ENCODE measurements at places on chromosomes 7 and 10. TPM values are rescaled to one million over a fixed set of nuclear protein-coding genes. Genes with fewer than 3 reads are reported as not detected.

The PIP gene
- total RNA-seq = not detected

The THNSL1 gene
- 5.6 TPM for total RNA-seq

The MPP7 gene
- total RNA-seq = 0.99 TPM

The NPFFR1 gene
- not detected for total RNA-seq

The HMX3 gene
- not detected for total RNA-seq

The CARD11 gene
- total RNA-seq = not detected

The H2BK1 gene
- not detected for total RNA-seq

DNA sequence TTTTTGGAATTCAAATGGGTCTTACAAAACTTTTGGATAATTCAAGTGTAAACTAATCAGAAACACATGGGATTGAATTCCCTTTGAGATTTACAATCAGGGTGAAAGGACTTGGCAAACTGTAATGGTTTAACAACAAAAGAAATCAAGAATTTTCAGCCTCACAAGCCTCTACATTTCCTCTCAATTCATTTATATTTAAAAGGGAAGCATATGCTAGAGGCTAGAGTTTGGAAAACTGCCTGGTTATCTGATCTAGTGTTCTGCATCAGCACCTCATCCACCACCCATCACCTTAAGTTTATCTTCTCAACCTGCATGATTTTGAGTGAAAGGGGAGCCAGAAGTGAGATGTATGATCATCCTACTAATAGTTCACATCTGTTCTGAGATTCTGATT is 120.7 kb downstream of the TES start:
- peak; percentile 86 for DNase-seq

DNA sequence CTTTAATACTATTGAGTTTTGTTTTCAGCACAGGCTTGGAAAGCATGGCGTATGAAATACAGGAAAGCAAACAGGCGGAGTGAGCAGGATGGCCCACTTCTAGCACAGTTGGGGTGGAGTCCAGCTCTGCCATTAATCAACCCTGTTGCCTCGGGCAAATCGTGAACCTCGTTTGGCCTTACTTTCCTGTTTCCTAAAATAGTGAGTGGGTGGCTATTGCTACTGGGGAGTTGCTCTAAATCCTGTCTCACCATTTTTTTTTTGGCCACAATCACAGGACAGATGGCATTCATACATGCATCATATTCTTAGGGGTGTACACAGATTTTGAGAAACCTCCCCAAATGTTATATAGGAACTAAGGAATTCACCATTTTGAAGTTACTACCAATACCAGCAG is 157.8 kb downstream of the ANLN start:
- no peak for DNase-seq

- DNase-seq = peak; percentile 11
Measured at GRCh38 chr7:46054272-46054671, 133.2 kb upstream of the IGFBP3 start.

GRCh38 chr10:121070275-121071070 is 219.3 kb downstream of the WDR11 start:
- DNase-seq = no peak

GRCh38 chr7:150755473-150756099 is 18.4 kb downstream of the GIMAP5 start:
- DNase-seq = no peak

GRCh38 chr10:48685731-48686130 is 1.1 kb downstream of the WDFY4 start:
- DNase-seq = no peak

GRCh38 chr7:157774495-157774894 is 437.7 kb downstream of the DNAJB6 start:
- no peak for DNase-seq

- no peak for DNase-seq
Measured at GRCh38 chr10:4918236-4918635, 45.0 kb upstream of the AKR1C1 start.

DNA sequence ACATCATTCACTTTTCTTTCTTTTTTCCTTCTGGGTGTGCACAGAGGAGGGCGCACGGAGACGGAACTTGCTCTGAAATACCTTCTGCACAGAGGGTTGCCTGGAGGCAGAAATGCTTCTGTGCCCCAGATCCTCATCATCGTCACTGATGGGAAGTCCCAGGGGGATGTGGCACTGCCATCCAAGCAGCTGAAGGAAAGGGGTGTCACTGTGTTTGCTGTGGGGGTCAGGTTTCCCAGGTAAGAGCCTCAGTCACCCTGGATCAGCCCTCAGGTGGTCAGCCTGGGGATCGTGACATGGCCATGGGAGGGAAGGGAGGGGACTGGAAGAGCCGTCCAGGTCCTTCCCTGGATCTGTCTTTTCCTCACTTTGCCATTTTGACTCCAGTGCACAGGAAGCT is 33.6 kb downstream of the VWA2 start:
- DNase-seq = no peak

DNA sequence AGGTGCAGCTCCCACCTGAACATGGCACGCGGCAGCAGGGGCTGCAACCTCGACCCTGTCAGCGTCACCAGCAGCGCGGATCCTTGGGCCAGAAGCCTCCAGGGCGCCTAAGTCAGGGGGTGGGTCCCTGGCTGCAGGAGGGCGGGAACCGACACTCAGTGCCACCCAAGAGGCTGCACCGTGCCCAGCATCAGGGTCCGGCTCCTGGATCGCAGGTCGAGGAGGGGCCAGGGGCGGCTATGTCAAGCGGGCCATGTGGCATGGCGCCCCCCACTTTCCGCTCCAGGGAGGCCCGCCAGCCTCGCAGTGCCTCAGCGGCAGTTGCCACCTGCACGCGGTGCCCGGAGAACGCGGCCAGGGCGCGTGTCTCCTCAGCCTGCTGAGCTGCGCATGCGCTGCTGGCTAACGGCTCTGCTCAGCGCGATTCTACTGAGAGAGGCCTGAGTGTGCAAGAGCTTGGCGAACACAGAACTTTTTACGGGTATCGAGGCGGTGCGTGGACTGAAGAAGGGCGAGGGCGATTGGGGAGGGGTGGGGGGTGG is at the start of gene ANKRD30A:
Gene ANKRD30A, plus strand, starts transcription at position 408 of the 542 bp plus-strand sequence. CDS start 190 bp downstream, outside the sequence.
- DNase-seq = no peak

GRCh38 chr10:15516256-15517085 is 145.4 kb upstream of the FAM171A1 start:
- no peak for DNase-seq

GRCh38 chr10:132447446-132448247 is 50.6 kb downstream of the PWWP2B start:
- peak; percentile 71 for DNase-seq

DNA sequence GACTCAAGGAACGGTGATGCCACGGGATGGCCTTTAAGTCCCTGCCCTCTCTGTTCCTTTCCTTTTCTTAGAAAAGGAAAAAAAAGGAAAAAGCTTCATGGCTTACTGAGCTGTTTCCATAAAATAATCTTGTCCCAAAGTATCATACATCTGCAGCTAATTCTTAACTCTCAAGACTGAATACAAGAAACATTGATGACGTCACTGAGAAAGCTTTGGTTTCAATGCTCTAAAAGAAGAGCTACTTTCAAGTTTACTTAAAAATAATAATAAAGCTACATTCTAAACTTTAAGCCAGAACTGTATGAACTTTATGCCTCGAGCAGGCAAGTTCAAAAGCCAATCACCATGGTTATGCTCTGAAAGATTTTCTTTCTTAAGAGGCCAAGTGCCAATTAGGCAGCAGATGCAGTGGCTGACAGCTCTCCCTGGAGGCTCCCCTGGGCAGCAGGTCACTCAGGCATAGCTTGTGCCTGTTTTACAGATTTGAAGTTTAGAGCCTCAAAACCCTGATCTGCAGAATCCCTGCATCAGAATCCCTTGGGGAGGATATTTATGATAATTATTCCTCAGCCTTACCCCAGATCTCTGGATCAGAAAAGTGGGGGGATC is 165.0 kb downstream of the CHN2 start:
- no peak for DNase-seq

DNA sequence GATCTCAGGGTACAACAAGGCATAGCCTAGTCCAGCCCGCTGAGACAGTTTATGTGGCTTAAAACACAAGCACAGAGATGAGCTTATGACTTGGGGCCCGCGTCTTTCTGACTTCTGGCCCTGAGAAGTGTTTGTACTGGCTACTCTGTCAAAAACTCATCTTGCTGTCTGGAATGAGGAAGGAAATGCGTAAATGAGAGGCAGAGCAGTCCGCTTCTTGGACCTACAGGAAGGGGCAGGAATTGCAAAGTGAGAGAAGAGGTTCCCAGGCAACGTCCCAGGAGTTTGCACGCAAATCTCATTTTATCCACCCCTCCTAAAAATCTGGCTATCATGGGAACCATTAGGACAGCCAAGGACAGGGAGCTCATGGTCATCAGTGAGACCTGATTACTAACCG is 5.5 kb downstream of the ANXA11 start:
- DNase-seq = peak; percentile 73

DNA sequence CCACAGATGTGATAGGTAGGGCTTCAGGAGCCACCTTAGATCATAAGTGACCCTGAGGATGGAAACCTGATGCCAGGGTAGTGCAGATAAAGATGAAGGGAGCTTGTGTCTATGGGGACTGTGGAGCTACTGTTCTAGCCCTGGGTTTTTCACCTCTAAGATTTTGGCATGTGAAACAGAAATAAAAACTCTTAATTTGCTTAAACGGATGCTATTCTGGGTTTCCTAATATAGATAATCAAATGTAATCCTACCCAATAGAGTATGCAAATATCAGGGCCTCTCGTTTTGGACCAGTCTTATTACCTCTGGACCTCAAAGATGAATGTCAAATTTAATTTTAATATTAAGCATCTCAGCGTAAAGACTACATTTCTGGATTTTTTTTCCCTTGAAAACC is 49.3 kb downstream of the ABCB4 start:
- no peak for DNase-seq

GRCh38 chr7:164882-165660 is 27.3 kb upstream of the FAM20C start:
- no peak for DNase-seq

DNA sequence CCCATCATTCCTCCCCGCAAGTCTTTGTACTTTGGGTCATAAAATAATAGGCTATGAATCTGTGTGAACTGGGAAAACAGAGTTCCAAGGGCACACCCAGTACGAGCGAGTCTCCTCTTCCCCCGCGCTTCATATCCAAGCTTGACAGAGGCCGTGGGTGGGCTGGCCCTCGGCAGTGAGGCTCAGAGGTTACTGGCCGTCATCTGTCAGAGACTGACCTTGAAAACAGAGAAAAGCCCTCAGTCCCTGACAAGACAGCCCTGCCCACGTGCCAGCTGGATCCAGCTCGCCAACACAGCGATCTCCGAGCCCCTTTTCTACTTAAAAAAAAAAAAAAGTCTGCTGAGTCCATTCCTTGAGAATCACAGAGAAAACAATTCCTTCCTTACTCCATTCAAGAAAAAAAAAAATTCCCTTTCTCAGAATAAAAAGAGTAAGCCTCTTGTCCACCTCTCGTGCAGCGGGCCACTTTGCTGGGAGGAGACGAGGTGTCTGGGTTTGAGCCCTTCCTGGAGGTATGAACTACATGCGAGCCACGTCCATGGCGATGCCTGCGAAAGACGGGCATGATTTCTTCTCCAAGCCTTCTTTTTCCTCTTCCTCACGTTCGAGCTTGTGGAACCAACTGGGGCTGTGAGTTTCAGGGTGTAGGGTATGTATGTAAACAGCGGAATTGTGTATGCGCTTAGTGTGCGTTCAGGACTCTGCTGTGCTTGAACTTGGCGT is 744 bp upstream of the BICC1 start:
- peak; percentile 6 for DNase-seq

DNA sequence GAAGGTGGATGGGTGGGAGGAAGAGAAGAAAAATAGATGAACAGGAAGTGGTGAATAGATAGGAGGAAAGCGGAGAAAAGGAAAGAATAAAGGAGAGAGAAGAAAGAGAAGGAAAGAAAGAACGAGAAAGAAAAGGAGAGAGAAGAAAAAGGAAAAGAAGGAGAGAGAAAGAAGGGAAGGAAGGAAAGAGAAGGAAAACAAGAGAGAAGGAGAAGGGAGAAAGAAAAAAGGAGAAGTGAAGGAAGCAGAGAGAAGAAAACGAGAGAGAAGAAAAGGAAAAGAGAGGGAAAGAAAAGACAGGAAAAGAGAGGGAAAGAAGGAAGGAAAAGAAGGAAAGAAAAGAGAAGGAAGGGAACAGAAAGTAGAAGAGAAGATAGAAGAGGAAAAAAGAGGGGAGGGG is 211.8 kb downstream of the DIP2C start:
- no peak for DNase-seq

GRCh38 chr10:107806026-107806425 is 641.5 kb upstream of the SORCS1 start:
- DNase-seq = no peak

DNA sequence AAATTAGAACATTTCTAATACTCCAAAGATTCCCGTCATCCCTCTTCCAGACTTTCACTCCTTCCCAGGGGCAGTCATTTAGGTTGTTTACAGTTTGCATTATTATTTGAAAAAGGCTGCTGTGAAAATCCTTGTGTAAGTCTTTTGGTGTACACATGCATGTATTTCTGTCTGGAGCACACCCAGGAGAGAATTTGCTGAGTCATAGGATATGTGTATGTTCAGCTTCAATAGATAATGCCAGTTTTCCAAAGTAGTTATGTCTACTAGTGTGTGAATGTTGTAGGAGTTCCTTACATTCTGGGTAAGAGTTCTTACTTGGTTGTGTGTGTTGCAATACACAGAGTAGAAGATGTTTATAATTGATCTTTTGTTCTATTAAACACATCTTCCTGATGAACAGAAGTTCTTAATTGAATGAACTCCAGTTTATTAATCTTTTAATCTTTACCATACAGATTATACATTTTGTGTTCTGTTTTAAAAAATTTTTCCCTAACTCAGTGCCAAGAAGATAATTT is 25.3 kb downstream of the CROT start:
- peak; percentile 55 for DNase-seq

GRCh38 chr10:34430685-34431084 is 384.4 kb downstream of the PARD3 start:
- no peak for DNase-seq

DNA sequence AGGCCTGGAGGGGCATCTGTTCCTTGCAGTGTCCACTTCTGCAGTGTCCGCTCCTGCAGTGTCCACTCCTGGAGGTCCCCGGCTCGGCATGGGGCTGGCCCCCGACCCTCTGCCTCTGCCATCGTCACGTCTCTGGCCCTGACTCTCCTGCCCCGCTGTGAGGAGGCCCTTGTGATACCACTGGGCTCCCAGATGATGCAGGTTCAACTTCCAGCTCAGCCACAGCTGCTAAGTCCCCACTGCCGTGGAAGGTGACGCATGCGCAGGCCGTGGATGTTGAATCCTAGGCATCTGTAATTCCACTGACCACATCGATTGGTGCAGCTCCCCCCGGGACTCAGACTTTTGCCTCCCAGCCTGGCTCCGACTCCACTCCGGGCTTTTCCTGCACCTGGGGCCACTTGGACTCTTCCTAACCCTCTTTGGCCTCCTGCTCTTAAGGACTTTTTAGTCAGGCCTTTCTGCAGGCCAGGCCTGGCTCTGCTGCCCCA is 95.1 kb downstream of the GLRX3 start:
- no peak for DNase-seq

DNA sequence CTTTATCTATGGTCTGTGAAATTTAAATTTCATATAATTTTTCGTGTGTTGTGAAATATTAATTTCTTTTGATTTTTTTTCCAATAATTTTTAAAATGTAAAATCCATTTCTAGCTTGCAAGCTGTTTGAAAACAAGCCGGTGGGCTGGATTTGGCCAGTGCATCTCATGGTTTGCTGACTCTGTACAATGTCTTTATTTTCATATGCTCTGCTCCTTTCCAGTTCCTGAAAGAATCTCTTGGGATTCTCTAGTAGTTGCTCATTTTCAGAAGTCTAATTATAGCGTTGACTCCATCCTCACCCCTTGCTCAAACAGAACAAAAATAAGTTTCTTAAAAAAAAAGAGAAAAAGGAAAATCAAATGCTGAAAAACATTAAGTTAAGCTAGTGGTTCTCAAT is 21.4 kb downstream of the UBN2 start:
- no peak for DNase-seq

- peak; percentile 67 for DNase-seq
Measured at GRCh38 chr7:158432369-158433341, 155.0 kb downstream of the PTPRN2 start.

- peak; percentile 72 for DNase-seq
Measured at GRCh38 chr7:120792091-120792860, 65.7 kb downstream of the TSPAN12 start.
